ENCODE measurements at places on chromosomes 3 and 15.

DNA sequence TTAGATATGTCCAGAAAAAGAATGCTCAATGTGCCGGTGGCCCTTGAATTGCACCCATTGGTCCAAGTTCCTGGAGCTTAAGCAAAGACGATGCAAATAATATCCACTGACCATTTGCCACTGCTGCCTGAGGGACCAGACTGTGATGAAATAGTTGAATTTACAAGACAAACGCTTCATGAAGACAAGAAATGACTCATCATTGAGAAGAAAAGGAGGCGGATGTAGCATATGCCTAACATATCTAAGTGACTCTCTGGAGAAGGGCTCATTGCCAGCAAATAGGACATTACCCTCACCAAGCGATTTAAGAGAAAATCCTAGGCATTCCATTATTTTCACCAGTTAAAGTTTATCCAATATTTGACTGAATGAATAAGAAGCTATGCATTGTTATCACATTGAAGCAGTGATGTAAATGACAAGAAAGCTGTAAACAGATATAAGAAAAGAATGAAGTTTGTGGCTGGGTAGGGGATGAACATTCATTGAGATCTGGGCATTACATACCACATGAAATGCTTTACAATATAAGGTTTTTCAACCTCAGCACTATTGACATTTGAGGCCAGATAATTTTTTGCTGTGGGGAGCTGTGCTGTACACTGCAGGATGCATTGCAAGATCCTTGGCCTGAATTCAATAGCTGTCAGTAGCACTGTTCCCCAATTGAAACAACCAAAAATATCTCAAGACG, 48.9 kb upstream of the CPNE4 start:
- DNase-seq = no peak

DNA sequence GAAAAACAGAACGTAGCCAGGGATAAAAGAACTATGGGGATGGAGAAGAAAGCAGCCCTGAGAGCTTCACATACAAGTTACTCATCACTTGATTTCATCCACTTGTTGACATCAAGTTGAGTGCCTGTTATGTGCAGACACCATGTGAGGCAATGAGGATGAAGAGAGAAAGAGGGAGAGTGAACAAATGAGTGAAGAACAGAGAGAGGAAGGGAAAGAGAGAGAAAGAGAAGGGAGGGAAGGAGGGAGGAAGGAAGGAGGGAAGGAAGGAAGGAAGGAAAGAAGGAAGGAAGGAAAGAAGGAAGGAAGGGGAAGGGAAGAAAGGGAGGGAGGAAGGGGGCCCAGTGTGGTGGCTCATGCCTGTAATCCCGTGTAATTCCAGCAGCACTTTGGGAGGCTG, 72.3 kb upstream of the SMAD3 start:
- DNase-seq = no peak

GRCh38 chr3:183193762-183194689, 31.5 kb upstream of the LAMP3 start:
- no peak for DNase-seq

DNA sequence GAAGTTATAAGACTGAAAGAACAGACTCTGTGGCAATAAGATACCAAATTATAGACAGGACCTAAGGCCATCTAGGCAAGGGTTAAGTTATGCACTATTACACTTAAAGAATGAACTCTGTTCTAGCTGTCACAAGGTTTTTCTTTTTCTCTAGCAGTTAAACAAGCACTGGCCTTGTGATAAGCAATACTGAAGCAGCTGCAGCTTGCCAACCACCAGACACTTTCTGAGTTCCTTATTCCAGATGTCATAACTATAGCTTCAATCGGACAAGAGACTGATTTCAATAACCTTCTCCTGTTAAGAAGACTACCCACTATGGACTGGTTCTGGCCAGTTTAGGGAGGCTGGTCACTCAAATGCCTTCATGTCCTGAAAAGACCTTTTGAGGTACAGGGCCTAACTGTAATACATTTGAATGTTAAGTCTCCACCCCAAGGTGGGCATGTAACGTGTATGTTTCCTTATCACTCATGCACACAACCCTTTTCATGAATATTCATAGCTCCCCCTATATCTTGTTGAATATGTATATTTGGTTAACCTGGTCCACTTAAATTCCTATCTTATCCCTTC, 85.8 kb downstream of the CFAP20DC start:
- DNase-seq = no peak

Measured in stimulated activated CD4-positive, alpha-beta T cell treated with anti-CD3 and anti-CD28 coated beads, Interleukin-15, amount 100 ng/mL, for 1 hour (primary cell).